GF-D8 (cell line): ENCODE measurements at places on chromosomes 2 and 18.

DNA sequence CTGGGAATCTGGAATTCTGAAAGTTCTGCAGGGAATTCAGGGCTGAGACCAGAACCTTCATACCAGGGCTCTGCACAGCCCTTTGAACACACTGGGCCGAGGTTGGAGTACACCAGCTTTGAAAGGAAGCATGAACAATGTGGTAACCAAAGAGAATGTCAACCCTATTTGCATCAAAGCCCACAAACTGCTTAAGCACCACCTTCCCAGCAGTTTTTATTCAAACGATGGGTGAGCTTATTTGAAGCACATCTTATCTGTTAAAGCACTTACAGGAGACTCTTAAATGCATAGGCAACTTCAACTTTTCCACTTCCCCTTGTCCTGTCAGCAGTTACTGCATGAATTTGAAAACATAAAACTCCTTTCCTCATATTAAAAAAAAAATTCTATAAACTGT, 96.6 kb downstream of the TXNL1 start:
- no peak for DNase-seq

- DNase-seq, result no peak
Observed at GRCh38 chr2:26561376-26561775, 79.8 kb downstream of the CIB4 start.

DNA sequence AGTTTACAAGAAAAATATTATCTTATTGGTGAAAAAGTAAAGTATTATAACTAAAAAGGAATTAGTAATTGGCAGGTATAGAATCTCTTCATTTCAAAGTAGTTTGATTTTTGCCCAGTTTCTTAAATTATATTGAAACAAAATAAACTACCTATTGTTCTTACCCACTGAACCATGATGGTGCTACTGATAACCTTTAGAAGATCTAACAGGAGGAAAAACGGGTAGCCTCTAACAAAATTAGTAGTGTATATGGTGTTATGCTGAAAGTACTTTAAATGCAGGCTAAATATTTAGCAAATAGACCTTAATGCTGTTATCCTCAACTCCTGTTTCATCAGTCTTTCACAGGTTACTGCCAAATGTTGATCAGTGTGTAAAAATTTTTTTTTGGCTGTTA, 19.1 kb downstream of the MRPS9 start:
- no peak for DNase-seq

- no peak for DNase-seq
Observed at GRCh38 chr2:230944123-230944653, 19.1 kb upstream of the GPR55 start.

DNA sequence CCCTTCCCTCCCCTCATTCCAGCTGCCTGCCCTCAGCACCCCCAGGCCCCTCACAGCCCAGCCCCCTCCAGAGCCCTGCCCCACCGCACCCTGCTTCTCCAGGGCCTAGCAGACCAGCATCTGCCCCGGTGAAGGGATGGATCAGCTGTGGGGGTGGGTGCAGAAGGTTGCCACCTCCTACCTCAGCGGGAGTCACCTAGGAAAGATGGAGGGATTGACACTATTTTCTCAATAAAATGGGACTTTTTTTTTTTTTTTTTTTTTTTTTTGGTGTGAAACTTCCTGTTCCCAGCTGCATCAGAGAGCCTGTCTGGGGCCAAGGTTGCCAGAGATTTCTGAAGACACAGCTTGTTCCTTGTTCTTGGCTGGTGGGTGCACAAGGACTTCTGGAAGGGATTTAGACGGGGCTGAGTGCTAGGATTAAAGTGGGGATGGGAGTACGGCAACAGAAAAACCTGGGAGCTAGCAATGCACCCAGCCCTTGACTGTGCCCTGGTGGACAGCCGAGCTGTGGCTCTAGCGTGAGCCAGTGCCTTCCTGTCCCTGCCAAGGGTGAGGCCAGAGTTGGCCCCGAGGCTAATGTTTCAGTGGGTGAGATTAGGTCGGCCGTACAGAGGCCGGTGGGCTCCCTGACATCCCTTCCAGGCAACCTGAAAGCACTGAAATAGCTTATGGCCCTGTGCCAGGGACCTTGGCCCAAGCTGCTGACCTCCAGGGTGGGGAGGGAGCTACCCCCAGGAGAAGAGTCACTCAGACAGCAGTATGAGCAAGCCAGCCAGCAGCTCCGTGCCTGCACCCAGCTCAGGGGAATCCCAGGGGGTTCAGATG, 4.6 kb downstream of the B3GNT7 start:
- no peak for DNase-seq
